Neural crest cell (in vitro differentiated cells): ENCODE measurements at places on chromosomes 7 and 10.

DNA sequence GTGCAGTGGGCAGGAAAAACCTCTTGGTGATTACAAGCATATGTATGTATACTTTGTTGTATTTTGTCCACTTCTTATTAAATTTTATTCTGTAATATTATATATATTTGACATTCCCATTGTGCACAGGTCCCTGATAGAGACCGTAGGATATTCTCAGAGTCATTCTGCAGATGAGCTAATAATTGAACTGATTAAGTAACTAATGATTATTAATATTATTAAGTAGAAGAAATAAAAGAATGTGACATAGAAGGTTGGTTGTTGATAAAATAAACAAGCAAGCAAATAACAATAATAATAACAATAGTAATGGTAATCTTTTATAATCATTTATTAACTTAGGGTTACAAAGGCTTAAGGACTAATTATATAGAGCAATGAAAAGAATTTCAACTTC lies 780.6 kb upstream of the ZWINT start:
- no peak for DNase-seq
- peaks cover 12% of the 10 kb centered on the region for H3K4me1 ChIP-seq
- no peak overlapping the region for H3K27ac ChIP-seq
- peaks cover 3% of the 10 kb centered on the region for H3K36me3 ChIP-seq
- no peak overlapping the region for H3K4me3 ChIP-seq
- no peaks in the 10 kb centered on the region for H3K27me3 ChIP-seq

DNA sequence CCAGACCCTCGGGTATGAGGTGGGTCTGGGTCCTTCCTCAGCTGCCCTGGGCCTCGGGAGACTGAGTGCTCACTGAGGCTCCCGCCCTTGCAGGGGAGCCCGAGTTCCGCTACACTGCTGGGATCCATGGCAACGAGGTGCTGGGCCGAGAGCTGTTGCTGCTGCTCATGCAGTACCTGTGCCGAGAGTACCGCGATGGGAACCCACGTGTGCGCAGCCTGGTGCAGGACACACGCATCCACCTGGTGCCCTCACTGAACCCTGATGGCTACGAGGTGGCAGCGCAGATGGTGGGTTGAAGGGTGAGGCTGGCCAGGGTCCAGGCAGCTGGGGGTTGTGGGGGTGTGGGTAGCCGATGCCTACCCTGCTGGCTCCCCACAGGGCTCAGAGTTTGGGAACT lies 7.6 kb downstream of the AEBP1 start:
- H3K27ac ChIP-seq, result no peak overlapping the region
- H3K36me3 ChIP-seq, result peaks cover 9% of the 10 kb centered on the region
- H3K27me3 ChIP-seq, result no peaks in the 10 kb centered on the region
- H3K4me3 ChIP-seq, result peak overlapping the region; percentile 12

DNA sequence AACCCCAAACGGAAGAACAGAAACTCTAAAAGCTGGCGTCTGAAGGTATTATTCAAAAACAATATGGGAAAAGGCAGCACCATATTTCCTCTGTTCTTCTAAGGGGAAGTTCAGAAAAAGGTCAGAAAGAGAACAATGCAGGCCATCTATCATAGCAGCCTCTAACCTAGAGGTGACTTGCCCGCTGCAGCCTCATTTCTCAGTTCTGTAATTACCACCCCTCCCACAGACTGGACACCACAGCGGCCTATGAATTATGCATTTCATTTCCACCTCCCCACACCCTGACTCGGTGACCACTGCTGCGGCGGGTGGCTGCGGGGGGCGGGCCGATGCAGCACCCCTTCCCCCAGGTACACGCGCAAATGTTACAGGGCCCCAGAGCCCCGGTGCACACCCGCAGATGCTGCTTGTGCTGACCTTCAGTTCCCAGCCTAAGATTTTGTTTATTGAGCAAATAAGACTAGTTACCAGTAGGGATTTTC lies 125.5 kb downstream of the CLEC2L start:
- H3K36me3 ChIP-seq, result no peaks in the 10 kb centered on the region
- H3K4me1 ChIP-seq, result peaks cover 66% of the 10 kb centered on the region
- no peak for DNase-seq

DNA sequence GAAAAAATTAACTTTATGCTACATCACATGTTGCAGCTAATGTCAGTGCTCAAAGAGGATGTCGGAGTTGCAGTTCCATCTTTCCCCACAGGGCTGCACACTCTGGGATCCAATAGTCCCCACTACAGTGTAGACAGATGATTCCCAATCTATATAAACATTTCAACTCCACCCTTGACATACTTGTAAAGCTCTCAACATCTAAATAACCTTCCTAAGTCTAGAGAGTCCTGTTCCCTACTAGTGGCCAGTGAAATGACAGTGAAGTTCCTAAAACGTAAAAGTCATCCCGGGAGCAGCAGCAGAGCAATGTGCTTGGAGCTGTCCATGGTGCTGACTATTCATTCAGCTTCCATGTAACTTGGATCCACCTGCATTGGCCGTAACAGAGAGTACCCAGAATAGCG lies 145.1 kb downstream of the GRM8 start:
- no peaks in the 10 kb centered on the region for H3K36me3 ChIP-seq
- peaks cover 41% of the 10 kb centered on the region for H3K27me3 ChIP-seq
- no peaks in the 10 kb centered on the region for H3K4me1 ChIP-seq
- DNase-seq, result peak; percentile 72
- no peak overlapping the region for H3K27ac ChIP-seq
- no peak overlapping the region for H3K4me3 ChIP-seq

- H3K27me3 ChIP-seq, result no peaks in the 10 kb centered on the region
- H3K27ac ChIP-seq, result no peak overlapping the region
- no peaks in the 10 kb centered on the region for H3K36me3 ChIP-seq
- no peak overlapping the region for H3K4me3 ChIP-seq
Observed at GRCh38 chr7:72007018-72007417, 405.1 kb downstream of the CALN1 start.
